ENCODE measurements at places on chromosomes 1 and 21.

DNA sequence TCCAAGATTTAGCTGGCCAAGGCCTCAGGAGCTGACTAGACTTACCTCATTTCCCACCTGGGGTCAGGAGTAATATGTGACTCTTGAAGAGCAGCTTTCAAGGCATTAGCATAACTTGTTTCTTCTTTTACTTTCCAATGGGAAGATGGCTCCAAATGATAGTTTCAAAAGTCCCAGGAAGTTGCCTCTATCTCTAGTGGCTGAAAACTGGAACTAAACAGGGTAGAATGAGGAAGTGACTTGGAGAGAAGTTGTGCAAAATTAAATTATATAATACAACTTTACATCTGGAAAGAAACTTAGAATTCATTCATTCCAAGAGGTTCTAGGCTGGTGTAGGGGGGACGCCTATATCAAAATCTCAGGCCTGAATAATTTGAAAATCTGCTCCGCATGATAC is 250.1 kb upstream of the FMN2 start:
- DNase-seq: no peak

DNA sequence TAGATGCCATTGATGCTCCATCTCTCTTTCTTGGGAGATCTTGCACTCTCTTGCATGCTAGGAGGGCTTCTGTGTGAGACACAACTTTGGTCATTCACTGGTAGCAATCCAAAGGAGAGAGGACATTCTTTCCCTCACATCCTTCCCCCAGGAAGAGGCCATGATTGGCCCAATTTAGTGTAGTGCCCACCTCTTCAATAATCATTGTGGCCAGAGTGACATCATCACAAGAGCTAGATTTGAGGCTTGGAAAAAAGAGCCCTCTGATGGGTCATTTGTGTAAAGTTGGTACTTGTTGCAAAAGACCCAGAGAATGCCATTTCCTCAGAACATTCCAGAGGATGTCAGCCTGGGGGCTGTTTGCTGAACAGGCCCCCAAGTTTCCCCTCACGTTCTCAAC is 30.2 kb downstream of the S100A6 start:
- no peak for DNase-seq

- no peak for DNase-seq
Observed at GRCh38 chr1:234507626-234508387, 28.8 kb upstream of the TARBP1 start.

DNA sequence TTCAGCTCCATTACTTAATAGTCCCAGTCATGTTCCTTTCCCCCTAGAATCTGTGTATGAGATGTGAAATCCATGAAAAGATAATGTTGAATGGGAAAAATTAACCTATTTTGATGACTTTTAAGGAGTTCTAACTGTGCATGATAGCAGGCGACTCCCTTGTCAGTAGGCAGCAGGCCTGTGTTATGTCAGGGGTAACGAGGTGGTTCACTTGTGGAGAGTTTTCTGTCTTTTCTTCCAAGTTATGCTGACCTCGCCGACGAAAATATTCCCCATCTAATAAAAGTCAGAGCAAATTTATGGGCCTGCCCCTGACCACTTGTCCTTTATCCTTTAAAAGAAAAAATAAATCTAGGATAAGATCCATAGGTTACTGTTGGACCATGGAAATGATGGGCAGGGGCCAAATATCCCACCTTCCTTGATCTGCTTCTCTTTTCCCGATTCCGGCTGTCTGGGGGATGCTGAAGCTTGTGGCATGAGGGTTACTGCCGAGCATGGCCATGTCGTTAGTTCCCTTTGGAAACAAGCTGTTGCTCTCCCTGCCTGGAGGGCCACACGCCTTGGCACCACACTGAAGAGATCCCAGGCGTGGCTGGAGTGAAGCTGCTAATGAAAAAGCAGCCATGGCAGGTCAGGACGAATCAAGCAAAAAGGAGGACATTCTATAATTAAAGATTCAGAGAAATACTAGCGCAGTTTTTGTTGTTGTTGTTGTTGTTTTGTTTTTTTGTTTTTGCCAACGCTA is 93.8 kb downstream of the ROR1 start:
- no peak for DNase-seq

DNA sequence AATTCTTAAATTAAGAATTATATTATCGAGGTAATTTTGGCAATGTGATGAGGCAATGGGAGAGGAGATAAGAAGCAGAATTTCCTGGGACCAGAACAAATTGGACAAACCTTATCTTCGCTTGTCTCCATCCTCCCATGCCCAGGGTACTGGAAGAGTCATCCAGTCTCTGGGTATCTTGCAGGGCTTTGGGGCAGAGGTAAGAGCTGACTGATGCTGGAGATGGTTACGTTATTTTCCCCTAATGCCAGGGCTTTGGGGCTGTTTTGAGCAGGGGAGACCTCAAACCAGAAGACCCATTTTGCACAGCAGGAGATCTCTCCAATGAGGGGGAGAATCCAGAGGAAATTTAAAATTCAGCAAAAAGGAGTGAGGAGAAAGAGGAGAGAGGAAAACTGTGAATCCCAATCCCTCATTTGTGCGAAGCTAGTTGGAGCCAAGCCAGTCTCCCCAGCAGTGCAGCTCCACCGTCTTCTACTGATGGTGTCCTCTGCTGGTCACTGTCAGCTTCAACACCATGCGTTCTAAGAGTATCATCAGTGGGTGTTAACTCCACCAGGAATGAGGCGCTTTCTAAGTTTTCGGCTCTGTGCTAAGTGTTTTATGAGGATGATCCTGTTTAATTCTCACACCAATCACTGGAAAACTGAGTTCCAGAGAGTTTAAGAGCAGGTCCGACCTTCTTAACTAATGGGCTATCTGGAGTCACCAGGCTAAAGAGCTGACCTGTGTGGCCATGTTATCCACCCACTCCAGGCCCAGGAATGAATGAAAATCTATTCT is 86.8 kb upstream of the CD34 start:
- peak; percentile 77 for DNase-seq

DNA sequence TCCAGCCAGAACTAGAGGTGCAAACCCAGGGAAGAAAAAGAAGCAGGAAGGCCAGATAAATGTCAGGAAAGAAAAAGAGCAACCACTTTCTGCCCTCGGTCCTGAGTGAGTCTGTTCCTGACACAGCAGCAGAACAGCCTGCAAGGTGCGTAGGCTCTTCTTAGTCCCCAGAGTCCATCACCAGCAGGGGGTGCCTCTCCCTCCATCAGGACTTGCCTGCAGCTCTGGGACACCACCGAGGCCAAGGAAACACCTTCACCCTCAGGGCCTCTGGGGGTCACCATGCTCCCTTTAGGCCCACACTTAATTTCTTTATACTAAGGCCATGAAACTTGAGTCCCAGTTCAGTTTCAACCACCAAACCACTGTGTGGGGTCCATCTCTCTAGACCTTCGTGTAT is 43.7 kb upstream of the NFASC start:
- DNase-seq: peak; percentile 64

DNA sequence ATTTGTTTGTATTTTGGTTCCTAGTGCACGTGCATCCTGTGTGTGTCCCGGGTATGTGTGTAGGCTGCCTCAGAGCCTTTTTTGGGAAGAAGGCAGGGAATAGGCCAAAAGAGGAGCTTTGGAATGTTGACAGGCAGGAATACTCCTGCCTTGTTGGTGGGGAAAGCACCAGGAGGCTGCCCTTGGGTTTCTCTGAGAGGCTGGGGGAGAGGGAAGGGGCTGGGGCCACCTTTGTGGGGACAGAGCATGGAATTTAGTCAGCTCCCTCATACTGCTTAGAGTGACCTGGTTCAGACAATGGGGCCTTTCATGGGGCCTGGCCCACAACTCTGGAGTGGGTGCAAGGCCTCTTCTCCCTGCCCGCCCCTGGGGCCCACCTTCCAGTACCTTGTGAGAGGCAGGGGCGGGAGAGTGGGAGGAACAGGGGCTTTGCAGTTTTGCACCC is 31.3 kb downstream of the ACOT11 start:
- DNase-seq: no peak

DNA sequence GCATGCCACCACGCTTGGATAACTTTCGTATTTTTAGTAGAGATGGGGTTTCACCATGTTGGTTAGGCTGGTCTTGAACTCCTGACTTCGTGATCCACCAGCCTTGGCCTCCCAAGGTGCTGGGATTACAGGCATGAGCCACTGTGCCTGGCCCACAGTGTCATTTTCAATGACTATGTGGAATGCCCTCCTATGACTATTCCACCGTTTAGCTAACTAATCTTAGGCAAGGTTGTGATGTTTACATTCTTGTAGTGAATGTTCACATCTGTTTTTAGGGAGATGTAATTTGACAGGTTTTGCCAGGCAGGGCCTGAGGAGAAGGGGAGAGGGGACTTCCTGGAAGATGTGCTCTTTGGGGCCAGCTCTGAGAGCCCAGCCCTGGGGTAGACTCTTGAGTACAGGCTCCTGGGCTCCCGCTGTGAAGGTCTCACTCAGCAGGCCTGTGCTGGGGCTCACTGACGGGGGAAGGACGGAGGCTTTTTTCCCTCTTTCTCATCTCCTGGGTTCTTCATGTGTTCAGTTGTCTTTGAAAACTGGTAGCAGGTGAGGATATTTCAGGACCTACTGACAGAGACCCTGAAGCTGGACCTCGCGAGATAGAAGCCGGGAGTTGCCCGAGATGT is 13.2 kb downstream of the COQ8A start:
- DNase-seq: no peak
